NCI-H748 treated with DMSO at 0.1 percent for 48 hours (cell line): ENCODE measurements at places on chromosomes 3 and 15.
A peak's percentile ranks its signal among the peaks of the same experiment; 100 is the strongest.

- DNase-seq, result no peak
Observed at GRCh38 chr3:44862226-44862637, 520 bp downstream of the TMEM42 start.

DNA sequence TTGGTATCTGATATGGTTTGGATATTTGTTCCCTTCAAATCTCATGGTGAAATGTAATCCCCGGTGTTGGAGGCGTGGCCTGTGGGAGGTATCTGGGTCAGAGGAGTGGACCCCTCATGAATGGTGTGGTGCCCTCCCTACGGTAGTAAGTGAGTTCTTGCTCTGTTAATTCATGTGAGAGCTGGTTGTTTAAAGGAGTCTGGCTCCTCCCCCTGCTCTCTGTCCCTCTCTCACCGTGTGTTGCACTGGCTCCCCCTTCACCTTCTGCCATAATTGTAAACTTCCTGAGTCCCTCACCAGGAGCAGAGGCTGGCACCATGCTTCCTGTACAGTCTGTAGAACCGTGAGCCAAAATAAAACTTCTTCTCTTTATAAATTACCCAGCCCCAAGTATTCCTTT is 246.9 kb upstream of the AGTR1 start:
- DNase-seq, result peak; percentile 14

DNA sequence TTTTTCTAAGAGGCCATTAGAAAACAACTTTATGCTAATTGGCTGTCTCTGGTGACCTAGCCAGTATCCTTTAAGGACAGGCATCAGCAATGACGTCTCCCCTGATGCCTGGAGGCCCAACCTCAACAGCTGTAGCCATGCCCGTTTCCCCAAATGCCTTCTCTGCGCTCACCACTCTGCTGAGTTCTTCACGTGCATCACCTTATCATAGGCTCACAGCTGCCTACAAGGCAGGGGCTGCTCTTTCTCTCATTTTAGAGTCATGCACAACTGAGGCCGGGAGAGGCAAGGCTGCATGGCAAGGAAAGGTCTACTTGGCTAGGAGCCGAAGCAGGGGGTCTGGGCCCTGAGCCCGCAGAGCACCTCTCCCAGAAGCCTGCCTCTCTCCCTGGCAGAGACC is 43.9 kb upstream of the SEC13 start:
- no peak for DNase-seq

DNA sequence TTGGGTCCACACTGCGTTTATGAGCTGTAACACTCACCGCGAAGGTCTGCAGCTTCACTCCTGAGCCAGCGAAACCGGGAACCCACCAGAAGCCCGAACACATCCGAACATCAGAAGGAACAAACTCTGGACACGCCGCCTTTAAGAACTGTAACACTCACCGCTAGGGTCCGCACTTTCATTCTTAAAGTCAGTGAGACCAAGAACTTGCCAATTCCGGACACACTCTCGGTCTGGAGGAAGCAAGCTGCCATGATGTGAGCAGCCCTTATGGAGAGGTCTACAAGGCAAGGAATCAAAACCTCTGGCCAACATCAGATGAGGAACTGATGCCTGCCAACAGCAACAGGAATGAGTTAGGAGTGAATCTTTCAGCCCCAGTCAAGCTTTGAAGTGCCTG is 62.9 kb downstream of the SLC28A2 start:
- DNase-seq, result no peak

- no peak for DNase-seq
Observed at GRCh38 chr3:22795917-22796316, 407.2 kb upstream of the UBE2E2 start.

DNA sequence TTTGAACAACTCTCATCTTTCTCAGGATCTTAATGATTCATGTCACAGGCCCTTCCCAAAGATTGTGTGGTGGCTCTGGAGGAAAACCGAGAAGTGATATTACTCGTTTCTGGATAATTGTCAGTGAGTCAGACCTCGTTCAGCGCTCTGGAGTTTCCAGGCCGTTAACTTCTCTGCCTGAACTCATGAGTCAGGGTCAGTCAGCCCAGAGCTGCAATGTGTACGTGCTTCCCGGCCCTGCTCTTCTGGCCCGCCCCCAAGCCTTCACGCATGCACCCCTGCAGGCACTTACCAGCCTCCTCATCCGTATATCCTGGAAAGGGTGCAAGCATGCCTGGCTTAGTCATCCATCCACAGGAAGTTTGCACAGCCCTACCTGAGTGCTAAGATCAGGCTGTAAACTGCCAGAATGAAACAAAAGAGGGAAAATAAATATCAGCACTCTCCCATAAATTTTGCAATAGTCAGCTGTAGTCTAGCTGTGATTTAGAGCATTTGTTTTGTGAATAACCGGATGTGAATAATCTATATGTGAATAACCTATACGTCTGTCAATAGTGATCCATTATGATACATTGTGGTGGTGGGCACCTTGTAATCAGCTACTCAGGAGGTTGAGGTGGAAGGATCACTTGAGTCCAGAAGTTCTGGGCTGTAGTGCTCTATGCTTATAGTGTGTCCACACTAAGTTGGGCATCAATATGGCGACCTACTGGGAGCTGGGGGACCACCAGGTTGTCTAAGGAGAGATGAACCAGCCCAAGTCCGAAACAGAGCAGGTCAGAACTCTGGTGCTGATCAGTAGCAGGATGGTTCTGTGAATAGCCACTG is 35.3 kb upstream of the SEMA4B start:
- DNase-seq, result peak; percentile 44

GRCh38 chr3:125398952-125399351 is 23.8 kb upstream of the ZNF148 start:
- no peak for DNase-seq

DNA sequence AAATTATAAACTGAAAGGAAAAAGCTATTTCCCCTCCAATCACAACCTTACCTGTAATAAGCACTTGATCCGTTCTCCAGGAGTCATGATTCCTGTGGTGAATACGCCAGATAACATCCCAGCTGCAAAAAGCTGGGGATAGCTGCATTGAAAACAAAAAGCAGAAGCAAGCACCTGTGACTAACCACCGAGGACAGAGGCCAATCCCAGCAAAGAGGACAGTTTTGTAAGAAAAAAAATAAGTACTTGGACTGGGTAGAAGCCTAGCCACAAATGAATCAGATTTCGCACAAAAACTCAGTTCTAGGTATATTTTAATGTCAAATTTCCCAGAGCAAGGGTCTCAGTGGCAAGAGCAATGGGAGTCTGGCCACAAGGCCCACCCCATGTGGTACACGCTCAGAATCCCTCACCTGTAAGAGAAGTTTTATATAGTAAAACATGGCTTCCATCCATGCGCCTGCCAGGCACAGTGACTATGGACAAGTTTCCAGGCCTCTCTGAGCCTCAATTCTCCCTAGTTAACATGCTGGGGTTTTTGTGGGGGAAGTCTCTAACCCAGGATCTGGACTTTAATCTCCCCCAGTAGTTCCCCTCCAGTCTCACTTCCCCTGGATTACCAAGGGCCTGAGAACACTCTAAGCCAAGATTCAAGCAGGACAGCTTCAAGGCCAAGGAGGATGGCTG is 19.2 kb downstream of the SLC25A20 start:
- no peak for DNase-seq

DNA sequence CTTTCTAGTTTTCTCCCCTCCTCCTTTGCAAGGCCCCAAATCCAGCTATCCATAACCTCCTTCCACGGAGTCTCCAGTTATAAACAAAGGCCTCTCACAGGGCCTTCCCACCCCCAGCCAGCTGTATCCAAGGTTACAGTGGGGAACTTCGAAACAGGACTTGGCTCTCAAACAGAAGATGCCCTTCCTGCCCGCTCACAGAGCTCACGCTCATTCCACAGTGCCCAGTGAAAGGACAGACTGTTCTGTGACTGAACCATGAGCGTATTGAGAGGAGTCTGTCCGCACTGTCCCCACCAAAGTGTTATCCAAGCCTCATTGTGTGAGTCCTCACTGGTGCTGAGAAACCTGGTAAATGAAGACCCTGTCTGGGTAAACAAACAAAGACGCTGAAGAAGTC is 35.4 kb downstream of the ARHGAP31 start:
- DNase-seq, result no peak

- DNase-seq, result no peak
Observed at GRCh38 chr15:35491173-35491572, 54.8 kb downstream of the DPH6 start.

GRCh38 chr3:170344971-170345370 is 12.5 kb upstream of the SKIL start:
- DNase-seq, result no peak

DNA sequence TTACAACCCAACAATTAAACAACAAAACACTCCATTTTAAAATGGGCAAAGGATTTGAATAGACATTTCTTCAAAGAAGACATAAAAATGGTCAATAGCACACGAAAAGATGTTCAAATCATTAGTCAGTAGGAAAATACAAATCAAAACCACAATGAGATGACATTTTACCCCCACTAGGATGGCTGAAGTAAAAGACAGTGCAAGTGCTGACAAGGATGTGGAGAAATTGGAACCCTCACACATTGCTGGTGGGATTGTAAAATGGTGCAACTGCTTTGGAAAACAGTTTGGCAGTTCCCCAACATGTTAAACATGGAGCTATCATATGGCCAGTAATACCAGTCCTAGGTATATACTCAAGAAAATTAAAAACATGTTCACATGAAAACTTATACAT is 11.6 kb downstream of the GALNT15 start:
- no peak for DNase-seq

DNA sequence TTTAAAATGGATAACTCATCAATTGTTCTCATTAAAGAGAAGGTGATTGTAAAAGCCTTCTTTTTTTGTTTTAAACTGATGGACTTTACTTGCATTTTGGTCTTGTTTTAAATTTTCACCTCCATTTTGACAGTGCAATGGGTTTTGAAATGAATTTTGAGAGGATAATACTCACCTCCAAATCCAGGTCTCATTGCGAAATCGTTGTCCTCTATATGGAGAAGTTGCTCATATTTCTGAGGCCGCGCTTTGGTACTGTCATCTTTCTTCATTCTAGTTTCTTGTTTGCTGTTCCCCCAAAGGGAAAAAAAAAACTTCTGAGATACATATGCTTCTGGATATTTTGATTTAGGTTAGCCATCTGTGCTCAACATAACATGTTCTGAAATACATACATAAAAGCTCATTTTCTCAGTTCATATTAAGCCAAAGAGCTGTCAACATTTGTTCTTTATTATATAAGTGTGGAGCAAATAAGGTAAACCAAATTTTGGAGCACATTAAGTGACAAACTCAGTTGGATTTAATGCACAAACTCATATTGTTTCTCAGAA is 9.6 kb downstream of the GABRR3 start:
- DNase-seq, result no peak

- DNase-seq, result no peak
Observed at GRCh38 chr15:35247150-35247549, 162.1 kb upstream of the NANOGP8 start.

- DNase-seq, result no peak
Observed at GRCh38 chr3:17765819-17766472, 23.5 kb upstream of the TBC1D5 start.

DNA sequence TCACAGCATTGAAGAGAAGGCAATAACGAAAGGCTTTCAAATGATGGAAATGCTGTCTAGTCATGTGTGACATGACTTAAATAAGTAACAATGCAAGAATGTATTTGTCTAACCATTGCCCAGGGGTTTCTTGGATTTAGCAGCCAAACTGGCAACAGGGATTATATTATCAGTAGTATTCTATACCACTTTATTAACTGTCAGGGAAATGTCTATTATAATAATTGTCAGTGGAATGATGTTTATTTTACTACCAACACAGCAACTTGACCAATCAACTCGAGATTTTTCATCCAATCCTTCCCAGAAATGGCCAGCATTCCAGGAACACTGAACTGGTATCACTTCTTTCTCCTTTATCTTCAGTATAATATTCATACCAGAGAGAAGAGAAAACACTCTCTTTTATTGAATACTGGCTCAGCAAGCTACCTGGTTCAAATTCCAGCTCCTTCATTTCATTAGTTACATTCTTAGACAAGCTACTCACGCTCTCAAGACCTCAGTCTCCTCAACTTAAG is 66.2 kb downstream of the FOXP1 start:
- no peak for DNase-seq

- DNase-seq, result no peak
Observed at GRCh38 chr15:70531576-70531975, 231.8 kb downstream of the UACA start.

DNA sequence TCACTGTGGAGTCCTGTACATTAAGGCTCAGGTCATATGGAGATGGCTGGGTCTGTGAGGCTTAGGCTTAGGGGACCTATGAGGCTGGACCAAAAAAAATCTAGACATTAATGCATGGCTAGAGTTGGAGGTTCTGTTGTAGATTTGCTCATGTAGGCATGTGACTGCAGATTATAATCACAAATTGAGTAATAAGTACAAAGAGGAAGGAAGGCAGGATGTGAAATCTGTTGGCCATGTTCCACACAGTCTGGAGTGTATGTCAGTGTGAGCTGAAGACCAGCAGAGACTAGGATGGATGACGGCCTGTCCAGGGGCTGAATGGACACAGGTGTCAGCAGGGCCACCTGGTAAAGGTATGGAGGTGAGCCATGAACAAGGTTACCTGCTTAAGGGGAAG is at the start of gene ST3GAL6:
ST3GAL6 (plus strand) TSS at position 265 of the 400 bp plus-strand sequence. CDS start 5,101 bp downstream, outside the sequence.
- no peak for DNase-seq

- DNase-seq, result peak; percentile 62
Observed at GRCh38 chr3:108153451-108153981, 62.7 kb upstream of the CD47 start.

- no peak for DNase-seq
Observed at GRCh38 chr3:195005759-195006510, 265.0 kb downstream of the XXYLT1 start.

- DNase-seq, result no peak
Observed at GRCh38 chr3:110344487-110344886, 727.1 kb upstream of the NECTIN3 start.

- no peak for DNase-seq
Observed at GRCh38 chr15:84967380-84967779, 14.3 kb upstream of the PDE8A start.

GRCh38 chr15:54820098-54820497 is 376.6 kb downstream of the RSL24D1 start:
- no peak for DNase-seq

- DNase-seq, result no peak
Observed at GRCh38 chr3:64462203-64462602, 225.6 kb downstream of the ADAMTS9 start.

- no peak for DNase-seq
Observed at GRCh38 chr3:74004386-74004785, 379.6 kb upstream of the PDZRN3 start.

DNA sequence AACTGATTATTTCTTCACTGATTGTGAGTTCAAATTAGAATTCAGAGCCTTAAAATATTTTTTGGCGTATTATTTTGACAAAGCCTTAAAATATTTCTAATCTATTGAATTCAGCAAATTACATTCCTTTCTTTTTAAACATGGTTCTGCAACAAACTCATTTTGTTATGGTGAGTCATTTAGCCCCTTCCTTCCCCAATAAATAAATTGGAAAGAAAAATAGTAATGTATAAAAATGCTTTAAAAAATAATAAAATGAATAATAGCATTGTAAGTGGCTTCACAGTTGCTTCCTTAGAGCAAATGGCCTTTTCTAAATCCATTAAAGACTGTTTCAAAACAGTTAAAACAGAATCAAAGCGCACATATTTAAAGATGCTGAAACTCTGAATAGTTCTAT is 12.1 kb downstream of the CSNK1G1 start:
- no peak for DNase-seq
